Left cardiac atrium (tissue), 4 donors: ENCODE measurements at places on chromosomes 11 and 22. TPM values are rescaled to one million over a fixed set of nuclear protein-coding genes. Genes with fewer than 3 reads are reported as not detected.

- no peak for DNase-seq
Measured at GRCh38 chr11:90656171-90656570, 433.3 kb upstream of the CHORDC1 start.

GRCh38 chr22:41919357-41920224, 4.7 kb upstream of the SHISA8 start:
- DNase-seq = peak; percentile 79

- no peak for DNase-seq
Measured at GRCh38 chr11:22006901-22007300, 186.0 kb upstream of the ANO5 start.

- no peak for DNase-seq
Measured at GRCh38 chr11:69445131-69445470, 36.4 kb upstream of the LINC01488 start.

DNA sequence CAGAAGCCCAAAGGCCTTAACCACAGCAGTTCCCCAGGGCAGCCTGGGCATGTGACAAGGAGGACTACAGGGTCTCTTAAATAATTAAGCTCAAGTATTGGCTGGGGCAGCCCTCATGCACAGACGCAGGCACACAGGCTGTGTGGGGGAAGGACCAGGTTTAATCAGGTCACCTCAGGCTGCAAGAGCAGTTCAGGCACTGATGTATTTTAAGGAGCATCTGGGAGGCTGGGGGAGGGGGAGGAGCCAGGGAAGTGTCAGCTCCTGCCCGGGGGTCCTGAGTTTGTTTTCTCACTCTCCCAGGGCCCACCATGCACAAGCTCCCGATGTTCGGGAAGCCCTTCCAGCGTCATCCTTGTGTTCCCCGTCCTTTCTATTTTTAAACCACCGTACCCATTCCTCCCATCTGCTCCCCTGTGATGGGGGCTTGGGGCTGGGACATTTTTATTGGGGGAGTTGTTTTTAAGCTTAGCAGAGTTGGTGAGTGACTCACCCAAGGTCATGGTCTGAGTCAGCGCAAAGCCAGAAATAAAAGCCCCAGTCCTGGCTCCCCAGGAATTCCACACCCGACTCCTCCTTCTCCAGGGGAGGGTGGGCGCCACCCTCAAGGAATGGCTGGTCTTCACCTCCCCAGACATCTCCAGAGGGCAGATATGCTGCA, 2.4 kb downstream of the CSDC2 start:
- no peak for DNase-seq

GRCh38 chr11:117395476-117395875, 67.8 kb downstream of the CEP164 start:
- no peak for DNase-seq

The PKP3 gene
- 0.52 TPM for total RNA-seq

The HTR3A gene
- 0.18 TPM for total RNA-seq

The OR8D4 gene
- 0.37 TPM for total RNA-seq

The CXCR5 gene
- not detected for total RNA-seq
